Hepatic stellate cell (primary cell): ENCODE measurements at places on chromosomes 7 and 10.

- DNase-seq, result peak; percentile 61
These were observed 12.7 kb upstream of the LARP4B start for GRCh38 chr10:944034-944831.

DNA sequence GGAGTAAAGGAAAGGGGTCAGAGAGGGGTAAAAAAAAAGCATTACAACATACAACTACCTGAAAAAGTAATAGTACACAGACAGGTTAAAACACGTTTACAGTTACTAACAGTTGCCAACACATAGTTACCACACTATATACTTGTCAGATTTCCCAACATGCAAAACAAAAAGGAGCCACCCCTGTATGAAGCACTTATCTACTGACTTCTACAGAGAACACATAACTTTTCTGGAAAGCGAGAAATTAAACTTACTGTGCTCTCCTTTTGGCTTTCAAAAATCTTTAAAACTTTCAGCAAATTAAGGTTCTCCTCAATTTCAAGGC is 2.1 kb downstream of the ABI1 start:
- no peak for DNase-seq

GRCh38 chr10:30639946-30640786 is 10.6 kb upstream of the LYZL2 start:
- peak; percentile 38 for DNase-seq

DNA sequence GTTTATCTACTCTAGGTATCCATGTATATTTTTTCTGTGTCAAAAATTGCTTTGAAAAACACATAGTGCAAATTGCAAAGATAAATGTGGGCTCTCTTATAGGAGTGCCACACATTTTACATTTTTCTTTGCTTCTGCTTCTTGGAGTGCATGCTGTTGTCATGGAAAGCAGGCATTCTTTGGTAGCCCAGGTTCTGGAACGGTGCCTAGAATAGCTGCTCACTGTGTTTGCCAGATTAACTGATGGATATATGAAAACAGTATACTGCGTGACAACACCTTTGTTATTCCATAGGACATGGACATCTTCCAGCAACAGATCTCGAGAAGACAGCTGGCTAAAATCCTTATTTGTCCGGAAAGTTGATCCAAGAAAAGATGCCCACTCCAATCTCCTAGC is 13.4 kb downstream of the NIPSNAP2 start:
- DNase-seq, result peak; percentile 62

DNA sequence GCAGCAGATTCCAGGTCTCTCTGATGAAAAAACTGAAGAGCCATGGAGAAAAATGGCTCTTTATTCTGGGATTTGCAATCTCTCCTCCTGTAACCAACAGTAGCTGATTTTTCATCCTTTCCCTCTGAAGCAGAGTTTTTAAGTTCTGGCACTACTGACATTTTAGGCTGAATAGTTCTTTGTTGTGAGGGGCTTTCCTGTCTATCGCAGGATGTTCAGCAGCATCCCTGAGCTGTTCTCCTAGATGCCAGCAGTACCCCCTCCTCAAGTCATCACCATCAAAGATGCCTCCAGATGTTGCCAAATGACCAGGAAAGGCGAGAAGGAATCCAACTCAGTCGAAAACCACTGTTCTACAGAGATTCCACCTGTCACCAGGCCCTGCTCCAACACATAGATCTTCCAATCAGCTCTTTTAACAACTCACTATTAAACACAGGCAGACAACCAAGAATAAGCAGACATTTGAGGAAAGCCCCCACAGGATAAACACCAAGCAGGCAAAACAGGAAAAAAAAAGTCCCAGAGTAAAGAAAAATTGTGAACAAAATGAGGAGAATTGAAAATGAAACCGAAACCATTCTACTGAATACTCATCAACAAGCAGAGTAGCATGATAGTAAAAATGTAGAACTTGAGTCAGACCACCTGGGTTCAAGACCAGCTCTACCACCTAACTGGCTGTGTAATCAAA is 124.8 kb downstream of the MPP7 start:
- DNase-seq, result no peak

DNA sequence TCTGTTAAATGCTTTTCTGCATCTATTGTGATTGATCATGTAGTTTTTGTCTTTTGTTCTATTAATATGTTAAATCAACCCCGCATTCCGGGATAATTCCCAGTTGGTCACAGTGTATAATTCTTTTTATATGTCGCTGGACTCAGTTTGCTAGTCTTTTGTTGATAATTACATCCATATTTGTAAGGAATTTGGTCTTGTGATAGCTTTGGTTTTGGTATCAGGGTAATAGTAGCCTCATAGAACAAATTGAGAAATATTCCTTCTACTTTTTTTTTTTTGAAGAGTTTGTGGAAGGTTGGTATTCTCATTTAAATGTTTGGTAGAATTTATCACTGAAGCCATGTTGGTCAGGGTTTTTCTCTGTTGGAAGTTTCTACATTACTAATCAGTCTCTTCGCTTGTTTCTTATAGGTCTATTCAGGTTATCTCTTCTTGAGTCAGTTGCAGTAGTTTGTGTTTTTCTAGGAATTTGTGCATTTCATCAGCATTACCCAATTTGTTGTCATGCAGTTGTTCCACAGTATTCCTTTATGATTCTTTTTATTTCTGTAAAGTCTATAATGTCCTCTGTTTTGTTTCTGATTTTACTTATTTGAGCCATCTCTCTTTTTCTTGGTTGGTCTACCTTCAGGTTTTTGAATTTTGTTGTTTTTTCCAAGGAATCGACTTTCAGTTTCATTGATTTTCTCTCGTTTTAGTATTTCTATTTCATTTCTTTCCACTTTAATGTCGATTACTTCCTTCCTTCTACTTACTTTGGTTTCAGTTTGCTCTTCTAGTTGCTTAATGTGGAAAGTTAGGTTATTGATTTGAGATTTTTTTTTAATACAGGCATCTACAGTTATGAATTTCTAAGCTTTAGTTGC is 64.6 kb upstream of the GJD4 start:
- DNase-seq, result no peak

- peak; percentile 60 for DNase-seq
These were observed 25.7 kb upstream of the FAM180A start for GRCh38 chr7:135774284-135774683.

DNA sequence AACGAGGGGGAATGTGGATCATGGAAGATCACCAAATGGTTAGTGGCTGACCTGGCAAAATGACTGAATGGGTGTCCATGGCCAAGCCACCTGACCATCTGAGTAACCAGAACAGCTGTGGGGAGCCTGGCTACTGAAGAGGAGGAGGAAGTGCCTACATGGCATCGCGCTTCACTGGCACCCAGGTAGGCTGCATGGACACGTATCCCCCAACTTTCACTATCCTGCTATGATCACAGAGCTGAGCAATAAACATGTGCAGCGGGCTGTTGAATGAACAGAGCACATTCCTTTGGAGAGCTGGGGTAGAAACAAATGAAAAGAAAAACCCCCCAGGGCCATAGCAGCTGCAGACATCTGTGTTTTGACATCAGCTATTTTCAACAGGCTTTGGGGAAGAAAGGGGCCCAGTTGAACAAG is 6.5 kb downstream of the AKR1B1 start:
- no peak for DNase-seq

GRCh38 chr10:28788762-28789161 is 111.4 kb downstream of the BAMBI start:
- no peak for DNase-seq

DNA sequence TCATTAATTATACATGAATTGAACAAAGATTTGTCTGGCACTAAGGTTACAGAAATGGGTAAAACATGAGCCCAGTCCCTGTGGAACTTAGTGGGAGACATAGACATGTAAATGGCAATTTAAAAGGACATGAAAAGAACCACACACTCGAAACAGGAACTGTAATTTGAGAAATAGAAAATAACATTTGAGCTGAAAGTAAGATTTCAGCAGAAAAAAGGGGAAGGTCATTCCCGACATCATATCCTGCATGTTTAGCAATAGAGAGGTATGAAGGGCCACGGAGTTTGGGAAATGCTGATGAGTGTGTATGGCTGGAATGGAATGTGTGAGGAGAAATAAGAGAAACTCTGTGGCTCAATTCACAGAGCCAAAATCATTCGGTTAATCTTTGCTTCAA is 175.4 kb upstream of the AHR start:
- DNase-seq, result peak; percentile 21

GRCh38 chr10:86078639-86079035 is 288.0 kb downstream of the GRID1 start:
- DNase-seq, result no peak

GRCh38 chr7:80105701-80106408 is 28.8 kb upstream of the GNAI1 start:
- DNase-seq, result no peak
